8988T (cell line): ENCODE measurements at places on chromosomes 4 and X.

- no peak for DNase-seq
These were observed 281.1 kb upstream of the ARX start for GRCh38 chrX:25296850-25297249.

GRCh38 chr4:183358215-183358755 lies 36.1 kb upstream of the CLDN24 start:
- DNase-seq = no peak

DNA sequence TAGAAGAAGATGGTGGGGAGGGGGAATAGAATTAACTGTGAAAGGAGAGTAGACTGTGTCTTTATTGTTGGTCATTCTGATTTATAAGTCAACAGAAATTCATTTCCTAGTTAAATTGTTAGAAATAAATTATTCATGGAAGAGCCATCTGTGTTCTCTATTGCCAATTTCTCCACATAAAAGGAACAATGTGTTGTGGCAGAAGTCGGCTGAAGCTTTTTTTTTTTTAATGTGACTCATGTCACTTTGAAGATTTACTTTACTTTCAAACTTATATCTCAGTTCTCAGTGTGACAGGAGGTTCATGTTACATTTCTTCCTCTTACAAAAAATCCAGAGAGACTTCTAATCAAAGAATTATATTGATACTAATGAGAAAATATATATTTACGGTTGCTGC lies 60.5 kb downstream of the CPE start:
- DNase-seq = no peak

GRCh38 chr4:105934386-105934785 lies 39.1 kb downstream of the NPNT start:
- DNase-seq = no peak

GRCh38 chr4:13523105-13523477 lies 21.2 kb downstream of the NKX3-2 start:
- no peak for DNase-seq

- DNase-seq = no peak
These were observed 205.6 kb downstream of the RBMX2 start for GRCh38 chrX:130607431-130607830.

GRCh38 chrX:1529756-1530155 lies 7.2 kb downstream of the P2RY8 start:
- DNase-seq = no peak

DNA sequence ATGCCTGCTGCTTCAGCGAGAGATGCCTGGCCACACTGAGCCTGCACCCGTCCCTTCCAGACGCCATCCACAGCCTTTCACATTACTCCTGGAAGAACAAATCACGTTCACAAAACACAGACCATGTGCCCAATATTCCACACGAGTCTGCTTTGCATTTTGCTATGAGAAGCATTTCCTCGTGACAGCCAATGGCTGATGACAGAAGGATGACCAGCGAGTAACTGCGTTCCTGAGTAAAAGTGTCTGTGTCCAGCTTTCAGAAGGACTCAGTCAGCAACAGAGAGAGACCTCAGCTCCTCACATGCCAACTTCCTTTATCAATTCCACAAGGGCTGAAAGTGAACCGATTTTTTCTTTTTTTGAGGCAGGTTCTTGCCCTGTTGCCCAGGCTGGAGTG lies 19.5 kb downstream of the NAT8L start:
- no peak for DNase-seq

GRCh38 chr4:169199184-169199583 lies 71.6 kb downstream of the SH3RF1 start:
- no peak for DNase-seq

GRCh38 chr4:152422817-152423320 lies 113.0 kb downstream of the FBXW7 start:
- no peak for DNase-seq

GRCh38 chr4:11622961-11623725 lies 194.4 kb upstream of the HS3ST1 start:
- no peak for DNase-seq

DNA sequence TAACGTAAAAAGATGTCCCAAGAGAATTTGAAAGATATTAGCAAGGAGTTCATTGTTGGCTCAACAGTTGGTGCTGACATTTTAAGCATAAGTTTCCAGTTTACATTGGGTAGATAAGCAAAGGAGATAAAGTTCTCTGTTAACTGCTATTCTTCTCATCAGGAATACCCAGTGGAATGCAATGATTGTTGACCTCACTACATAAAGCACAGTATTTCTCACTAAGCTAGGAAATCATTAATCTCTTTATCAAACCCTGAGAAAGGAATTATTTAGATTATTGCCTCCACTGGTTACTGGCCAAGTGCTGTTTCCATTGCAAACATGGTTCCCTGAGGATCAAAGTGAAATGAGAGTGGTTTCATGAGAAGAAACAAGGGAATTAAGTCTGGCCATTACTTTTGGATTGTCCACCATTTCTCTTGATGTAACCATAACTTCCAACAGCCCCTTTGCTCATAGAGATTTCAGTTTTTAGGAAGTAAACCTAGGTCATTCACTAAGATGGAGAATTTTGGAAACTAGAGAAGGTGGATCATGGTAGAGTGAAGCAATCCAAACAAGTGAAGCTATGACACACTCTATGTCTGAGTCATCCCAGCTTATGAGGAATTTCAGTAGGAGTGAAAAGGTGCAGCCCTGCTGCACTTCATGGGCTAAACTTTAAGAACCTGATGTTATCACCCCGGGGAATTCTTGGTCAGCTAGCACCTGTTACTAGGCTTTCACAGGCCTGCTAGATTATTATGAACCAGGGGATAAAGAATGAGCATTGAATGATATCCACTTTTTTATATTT lies 163.4 kb downstream of the AREG start:
- no peak for DNase-seq

GRCh38 chr4:8038719-8039251 lies 99.1 kb upstream of the AFAP1 start:
- DNase-seq = no peak

- no peak for DNase-seq
These were observed 30.9 kb upstream of the SYTL5 start for GRCh38 chrX:37975421-37975820.

- DNase-seq = no peak
These were observed 38.7 kb downstream of the CNKSR2 start for GRCh38 chrX:21412883-21413282.

DNA sequence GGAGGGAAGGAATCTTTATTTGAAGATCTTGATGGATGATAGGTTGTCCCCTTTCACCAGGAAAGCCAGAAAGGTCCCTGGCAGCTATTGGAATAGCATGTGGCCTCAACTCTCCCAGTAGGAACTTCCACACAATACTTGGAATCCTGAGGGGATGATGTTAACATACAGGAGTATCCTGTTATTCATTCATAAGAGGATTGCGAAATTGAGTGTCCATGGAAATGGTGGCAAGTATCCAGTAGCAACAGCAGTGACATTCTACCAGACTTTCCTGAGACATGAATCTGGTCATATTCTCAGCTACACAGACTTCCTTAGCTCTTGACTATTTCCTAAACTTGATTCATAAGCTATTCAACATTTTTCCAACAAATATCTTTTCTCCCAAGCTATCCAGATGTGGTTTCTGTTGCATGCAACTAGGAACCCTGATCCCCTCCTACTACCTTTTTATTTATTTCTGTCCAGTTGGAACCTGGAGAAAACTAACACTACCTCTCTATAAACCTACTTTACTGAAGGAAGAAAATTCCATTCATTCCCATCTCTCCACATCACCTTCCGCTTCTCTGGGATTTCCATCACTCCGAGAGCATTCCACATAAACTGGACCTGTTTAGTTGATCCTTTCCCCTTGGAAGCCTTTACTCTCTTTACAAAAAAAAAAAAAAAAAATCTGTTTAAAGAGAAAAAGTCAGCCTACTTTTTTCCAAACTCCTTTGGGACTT lies 101.8 kb downstream of the ANXA5 start:
- no peak for DNase-seq

DNA sequence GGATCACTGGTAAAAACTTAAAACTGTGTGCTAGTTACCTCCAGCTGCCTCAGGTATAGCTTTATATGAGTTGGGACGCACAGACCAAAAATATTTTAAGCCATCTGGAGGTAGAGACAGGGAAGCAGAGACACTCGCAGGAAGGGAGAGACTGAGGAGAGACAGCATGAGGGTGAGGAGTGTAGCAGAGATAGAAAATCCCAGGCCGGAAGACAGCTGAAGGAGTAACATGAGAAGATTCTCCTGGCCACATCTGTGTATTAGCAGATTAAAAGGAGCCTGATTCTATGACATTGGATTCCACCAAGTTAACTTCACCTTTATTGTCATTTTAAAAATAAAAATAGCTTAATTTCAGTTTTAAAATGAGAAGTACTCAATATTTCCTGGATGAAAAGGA lies 84.3 kb downstream of the PDLIM5 start:
- DNase-seq = no peak

GRCh38 chrX:153524234-153524633 lies 6.8 kb downstream of the ATP2B3 start:
- no peak for DNase-seq

DNA sequence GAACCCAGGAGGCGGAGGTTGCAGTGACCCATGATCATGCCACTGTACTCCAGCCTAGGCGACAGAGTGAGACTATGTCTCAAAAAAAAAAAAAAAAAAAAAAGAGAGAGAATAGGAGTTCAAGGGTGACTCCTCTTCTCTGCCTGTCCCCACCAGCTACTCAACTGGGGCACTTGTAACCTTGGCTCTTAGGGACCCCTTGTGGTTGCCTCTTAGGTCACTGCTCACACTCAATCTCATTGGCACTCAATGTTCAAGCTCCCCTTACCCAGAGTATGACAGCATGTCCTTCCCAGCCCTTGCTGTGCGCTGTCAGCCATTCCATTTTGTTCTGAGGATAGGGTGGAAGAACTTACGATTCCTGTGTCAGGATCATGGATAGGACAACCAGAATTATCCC lies 82.4 kb upstream of the BEND4 start:
- DNase-seq = no peak
